ENCODE measurements at places on chromosomes 3 and 15. TPM values are rescaled to one million over a fixed set of nuclear protein-coding genes. Genes with fewer than 3 reads are reported as not detected.

Gene HTR3E
- not detected for total RNA-seq

Gene SELENOT
- total RNA-seq = 116 TPM

Gene MYO5C
- 41.6 TPM for total RNA-seq

Gene RTP3
- total RNA-seq = not detected

Gene GNAT1
- total RNA-seq = not detected

Gene DNASE1L3
- 24.9 TPM for total RNA-seq

Gene BCL6
- 110 TPM for total RNA-seq

Gene CCDC33
- 0.63 TPM for total RNA-seq

Gene RUBCN
- 31.5 TPM for total RNA-seq

DNA sequence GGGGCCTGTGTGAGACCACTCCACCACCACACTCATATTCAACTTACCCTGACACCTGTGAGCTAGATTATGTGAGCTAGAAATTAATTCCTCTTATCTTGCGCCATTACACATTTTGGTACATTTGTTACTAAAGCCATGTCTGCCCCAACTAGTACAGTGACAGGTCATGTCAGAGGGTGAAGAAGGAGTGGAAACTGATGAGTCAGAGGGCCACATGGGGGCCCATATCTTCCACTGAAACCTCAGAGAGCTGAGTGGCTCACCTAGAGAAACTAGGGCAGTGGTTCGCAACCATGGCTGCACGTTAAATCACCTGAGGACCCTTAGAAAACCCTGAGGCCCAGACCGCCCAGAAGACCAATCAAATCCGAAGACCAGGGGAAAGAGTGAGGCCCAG, 15.7 kb upstream of the MEF2A start:
- no peak overlapping the region for H3K27ac ChIP-seq
- no peak overlapping the region for H3K4me3 ChIP-seq
- DNase-seq = no peak
- no peaks in the 10 kb centered on the region for H3K36me3 ChIP-seq
- H3K27me3 ChIP-seq = no peaks in the 10 kb centered on the region
- no peaks in the 10 kb centered on the region for H3K4me1 ChIP-seq

GRCh38 chr3:184336547-184337398, 627 bp upstream of the FAM131A start:
- H3K36me3 ChIP-seq = peaks cover 33% of the 10 kb centered on the region
- DNase-seq = peak; percentile 67
- no peaks in the 10 kb centered on the region for H3K4me1 ChIP-seq
- H3K4me3 ChIP-seq = peak overlapping the region; percentile 55

DNA sequence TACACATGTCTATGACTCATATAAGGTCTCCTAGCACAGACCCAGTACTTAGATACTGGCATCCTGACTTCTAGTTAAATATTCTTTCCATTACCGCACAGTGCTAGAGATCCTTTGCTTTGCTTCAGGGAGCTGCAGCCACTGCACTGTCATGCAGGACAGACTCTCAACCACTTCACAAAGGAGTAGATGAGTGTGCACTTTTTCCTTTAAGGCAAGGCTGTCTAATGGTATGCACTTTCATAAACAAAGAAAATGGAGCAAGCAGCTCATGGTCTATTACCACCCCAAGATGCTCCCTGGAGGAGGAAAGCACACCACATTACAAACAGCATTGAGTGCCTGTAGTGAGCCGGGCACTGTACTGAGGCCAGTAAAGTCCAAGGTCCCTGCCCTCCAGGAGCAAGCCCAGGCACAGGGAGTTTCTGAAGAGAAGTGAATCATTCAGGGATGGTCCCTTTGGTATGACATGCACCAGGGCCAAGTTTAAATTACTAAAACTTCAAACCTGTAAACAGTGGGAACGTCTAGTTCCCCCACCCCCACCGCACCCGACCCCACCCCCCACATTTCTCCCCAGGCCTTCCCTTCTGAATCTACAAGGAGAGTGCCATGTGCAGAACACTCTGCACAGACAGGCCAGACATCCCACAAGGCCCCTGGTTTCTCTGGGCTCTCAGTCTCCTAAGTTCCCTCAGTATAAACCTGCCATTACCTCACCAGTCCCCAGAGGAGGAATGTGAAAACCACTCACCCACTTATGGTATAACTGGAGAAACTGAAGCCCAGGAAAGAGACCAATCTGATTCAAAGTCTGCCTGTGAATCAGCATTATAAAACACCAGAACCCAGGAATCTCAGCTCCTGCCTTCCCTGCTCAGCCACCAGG, 107.8 kb upstream of the BCL6 start:
- no peaks in the 10 kb centered on the region for H3K27me3 ChIP-seq
- no peak overlapping the region for H3K4me3 ChIP-seq
- H3K27ac ChIP-seq = peak overlapping the region; percentile 19
- H3K36me3 ChIP-seq = no peaks in the 10 kb centered on the region
- no peaks in the 10 kb centered on the region for H3K4me1 ChIP-seq

- DNase-seq = no peak
- H3K4me3 ChIP-seq = no peak overlapping the region
- no peak overlapping the region for H3K27ac ChIP-seq
- no peaks in the 10 kb centered on the region for H3K27me3 ChIP-seq
These were observed 197.2 kb upstream of the CTNNB1 start for GRCh38 chr3:41002104-41002503.

GRCh38 chr15:92801774-92802464, 98.2 kb upstream of the CHD2 start:
- H3K36me3 ChIP-seq = no peaks in the 10 kb centered on the region
- DNase-seq = no peak
- H3K4me1 ChIP-seq = peaks cover 5% of the 10 kb centered on the region

DNA sequence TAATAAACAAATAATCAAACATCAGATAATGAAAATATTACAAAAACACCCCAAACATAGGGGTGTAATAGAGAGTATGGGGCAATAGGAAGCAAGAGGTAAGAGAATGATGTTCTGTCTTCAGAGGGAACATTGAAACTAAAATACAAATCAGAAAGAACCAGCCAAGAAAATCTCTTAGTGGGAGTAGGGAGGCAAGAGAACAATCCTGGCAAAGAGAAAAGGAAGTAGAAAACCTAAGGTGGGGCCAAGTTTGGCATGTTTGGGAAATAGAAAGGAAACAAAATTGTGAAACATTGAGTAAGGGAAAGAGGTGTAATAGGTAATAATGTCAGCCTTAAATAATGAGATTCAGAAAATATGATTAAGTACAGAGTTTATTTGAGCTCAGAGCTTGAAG, 467.1 kb downstream of the RBMS3 start:
- H3K4me1 ChIP-seq = no peaks in the 10 kb centered on the region
- DNase-seq = no peak
- H3K27me3 ChIP-seq = no peaks in the 10 kb centered on the region
- no peaks in the 10 kb centered on the region for H3K36me3 ChIP-seq

DNA sequence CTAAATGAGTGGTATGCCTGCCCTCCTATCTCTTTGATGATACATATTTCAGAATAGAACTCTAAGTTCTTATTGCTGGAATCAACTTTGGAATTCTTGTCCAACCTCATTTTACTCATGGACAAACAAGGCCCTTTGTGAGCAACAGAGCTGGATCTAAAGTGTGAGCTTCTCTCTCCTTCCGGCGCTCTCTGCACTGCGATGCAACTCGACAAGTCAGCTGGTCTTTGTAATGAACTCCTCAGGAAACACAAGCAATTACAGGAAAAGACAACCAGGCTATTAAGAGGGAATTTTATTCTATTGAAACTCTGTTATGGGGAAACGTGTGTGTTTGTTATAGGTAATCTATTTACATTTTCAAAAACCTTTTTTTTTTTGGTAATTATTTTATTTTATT, 20.3 kb upstream of the NRROS start:
- no peak overlapping the region for H3K4me3 ChIP-seq
- H3K27ac ChIP-seq = no peak overlapping the region
- no peaks in the 10 kb centered on the region for H3K36me3 ChIP-seq
- no peak for DNase-seq

GRCh38 chr3:114597871-114598270, 304.0 kb downstream of the TIGIT start:
- no peaks in the 10 kb centered on the region for H3K4me1 ChIP-seq
- DNase-seq = no peak
- no peaks in the 10 kb centered on the region for H3K27me3 ChIP-seq
- H3K27ac ChIP-seq = no peak overlapping the region

GRCh38 chr15:100058458-100058857, 283.3 kb downstream of the ADAMTS17 start:
- H3K4me1 ChIP-seq = peaks cover 15% of the 10 kb centered on the region
- no peaks in the 10 kb centered on the region for H3K36me3 ChIP-seq
- DNase-seq = no peak

- H3K4me3 ChIP-seq = no peak overlapping the region
- H3K27me3 ChIP-seq = no peaks in the 10 kb centered on the region
- H3K27ac ChIP-seq = no peak overlapping the region
- H3K36me3 ChIP-seq = no peaks in the 10 kb centered on the region
- no peaks in the 10 kb centered on the region for H3K4me1 ChIP-seq
These were observed 198.6 kb upstream of the SLC2A2 start for GRCh38 chr3:171225165-171225564.

- no peaks in the 10 kb centered on the region for H3K27me3 ChIP-seq
- no peak for DNase-seq
- no peaks in the 10 kb centered on the region for H3K36me3 ChIP-seq
- H3K4me1 ChIP-seq = no peaks in the 10 kb centered on the region
- H3K4me3 ChIP-seq = no peak overlapping the region
These were observed 80.1 kb downstream of the CD200 start for GRCh38 chr3:112413074-112413473.

- no peak overlapping the region for H3K27ac ChIP-seq
- H3K4me1 ChIP-seq = no peaks in the 10 kb centered on the region
- DNase-seq = no peak
- no peaks in the 10 kb centered on the region for H3K27me3 ChIP-seq
These were observed 38.3 kb downstream of the HCN4 start for GRCh38 chr15:73330206-73331051.

- no peaks in the 10 kb centered on the region for H3K36me3 ChIP-seq
- peak overlapping the region; percentile 86 for H3K27ac ChIP-seq
- H3K4me3 ChIP-seq = peak overlapping the region; percentile 64
- H3K27me3 ChIP-seq = no peaks in the 10 kb centered on the region
These were observed 708 bp upstream of the GCHFR start for GRCh38 chr15:40762919-40763800.

- H3K27me3 ChIP-seq = no peaks in the 10 kb centered on the region
- DNase-seq = no peak
- H3K4me3 ChIP-seq = no peak overlapping the region
These were observed 60.4 kb upstream of the PRSS50 start for GRCh38 chr3:46778101-46778500.

DNA sequence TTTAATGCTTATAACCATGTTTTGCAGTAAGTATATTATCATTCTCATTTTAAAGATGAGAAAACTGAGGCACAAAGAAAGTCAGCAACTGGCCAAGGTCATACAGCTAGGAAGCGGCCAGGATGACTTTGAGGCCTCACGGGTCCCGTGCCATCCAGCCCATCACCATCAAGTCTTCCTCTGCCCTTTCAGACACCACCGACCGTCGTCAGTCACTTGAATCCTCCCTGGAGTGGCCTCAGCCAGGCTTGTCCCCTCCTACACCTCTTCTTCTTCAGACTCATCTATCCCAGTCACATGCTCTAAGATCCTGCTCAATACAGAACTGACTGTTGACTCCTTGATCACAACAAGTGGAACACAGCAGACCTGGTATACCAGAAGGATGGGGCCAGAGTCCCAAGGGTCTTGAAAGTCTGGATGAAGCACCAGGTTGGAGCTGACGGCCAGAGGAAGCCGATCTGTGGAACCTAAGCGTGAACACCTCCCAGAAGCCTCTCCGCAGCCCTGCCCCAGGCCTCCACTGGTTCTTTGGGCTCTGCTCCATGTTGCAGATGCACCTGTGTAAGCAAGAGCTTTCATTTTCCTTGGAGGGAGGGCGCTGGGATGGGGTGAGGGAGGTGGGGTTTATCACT, 22.1 kb downstream of the ITGA11 start:
- no peak overlapping the region for H3K27ac ChIP-seq
- peak; percentile 47 for DNase-seq
- H3K27me3 ChIP-seq = no peaks in the 10 kb centered on the region
- H3K4me1 ChIP-seq = no peaks in the 10 kb centered on the region

GRCh38 chr3:135922903-135923250, 42.7 kb upstream of the PPP2R3A start:
- no peaks in the 10 kb centered on the region for H3K36me3 ChIP-seq
- H3K27me3 ChIP-seq = no peaks in the 10 kb centered on the region
- peak overlapping the region; percentile 21 for H3K4me3 ChIP-seq
- H3K4me1 ChIP-seq = peaks cover 4% of the 10 kb centered on the region

DNA sequence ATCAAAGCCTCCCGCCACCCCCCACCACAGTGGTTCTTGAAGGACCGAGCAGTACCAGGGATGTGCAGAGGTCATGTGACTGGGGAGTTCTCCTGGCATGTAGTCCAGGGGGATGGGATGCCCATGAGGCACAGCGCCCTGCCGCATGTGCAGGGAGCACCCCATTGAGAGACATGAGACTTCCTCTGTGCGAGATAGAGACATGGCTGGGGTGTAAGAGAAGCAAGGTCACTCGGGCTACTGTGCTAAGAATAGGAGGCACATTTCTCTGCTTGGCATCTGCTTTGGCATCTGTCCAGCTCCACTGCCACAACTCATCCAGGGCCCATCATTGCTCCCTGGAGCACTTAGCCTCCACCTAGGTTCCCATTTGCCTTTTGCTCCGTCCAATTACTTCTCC, 2.4 kb upstream of the CYP1A1 start:
- DNase-seq = no peak
- no peak overlapping the region for H3K27ac ChIP-seq
- H3K36me3 ChIP-seq = no peaks in the 10 kb centered on the region
- peaks cover 9% of the 10 kb centered on the region for H3K27me3 ChIP-seq

GRCh38 chr3:146746190-146746589, 141.0 kb upstream of the PLSCR5 start:
- no peak for DNase-seq
- H3K36me3 ChIP-seq = no peaks in the 10 kb centered on the region
- H3K27ac ChIP-seq = no peak overlapping the region
- H3K27me3 ChIP-seq = no peaks in the 10 kb centered on the region

DNA sequence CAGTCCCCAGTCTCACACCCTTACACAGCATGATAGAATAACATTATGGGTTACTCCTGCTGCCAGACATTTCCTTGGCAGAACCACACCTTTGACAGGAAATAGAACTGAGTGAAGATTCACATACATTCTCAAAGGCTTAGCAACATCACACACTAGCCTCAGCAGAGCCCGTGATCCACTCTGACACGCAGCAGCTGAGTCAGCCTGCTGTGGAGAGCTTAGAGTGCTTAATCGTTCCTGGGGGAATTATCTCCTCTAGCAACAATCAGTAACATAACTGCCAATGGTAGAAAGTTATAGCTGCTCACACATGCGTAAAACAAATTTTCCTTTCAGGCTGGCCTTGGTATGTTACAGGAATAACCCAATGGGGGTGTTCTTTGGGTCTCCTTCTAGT, 382.1 kb downstream of the GAP43 start:
- H3K27ac ChIP-seq = no peak overlapping the region
- no peaks in the 10 kb centered on the region for H3K27me3 ChIP-seq
- no peaks in the 10 kb centered on the region for H3K4me1 ChIP-seq
